ENCODE measurements at places on chromosomes 7 and 10.
A peak's percentile ranks its signal among the peaks of the same experiment; 100 is the strongest.

- DNase-seq = no peak
Observed at GRCh38 chr7:29084832-29085231, 61.5 kb downstream of the CPVL start.

- DNase-seq = peak; percentile 57
Observed at GRCh38 chr10:93352638-93353383, 129.3 kb downstream of the MYOF start.

DNA sequence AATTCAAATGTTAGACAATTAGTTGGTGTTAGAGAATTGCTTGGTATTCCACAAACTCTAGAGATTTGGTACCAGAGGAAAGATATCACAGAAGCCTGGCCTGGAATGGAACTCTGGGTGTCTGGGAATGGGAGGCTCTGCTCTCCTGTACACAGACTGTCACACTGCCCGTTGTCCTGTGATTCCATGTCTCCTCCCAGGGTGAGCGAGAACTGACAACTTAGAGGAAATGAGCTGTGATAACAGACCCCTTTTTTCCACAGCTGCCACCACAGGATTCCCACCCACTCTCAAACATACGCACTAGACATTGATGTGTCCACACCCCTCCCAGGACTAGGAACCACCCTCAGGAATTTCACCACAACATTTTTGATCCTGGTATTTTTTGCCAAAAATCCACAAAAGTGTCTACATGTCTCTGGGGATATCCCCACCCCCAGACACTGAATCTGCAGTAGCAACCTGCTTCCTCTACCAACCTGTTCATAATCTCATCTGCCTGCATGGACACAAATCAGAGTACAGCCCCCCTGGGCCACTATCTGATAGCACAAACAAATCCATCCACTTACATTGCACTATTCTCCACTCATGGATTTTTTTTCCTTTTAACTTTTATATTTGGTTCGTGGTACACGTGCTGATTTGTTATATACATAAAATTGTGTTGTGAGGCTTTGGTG lies 4.7 kb downstream of the ZNF273 start:
- peak; percentile 56 for DNase-seq

- no peak for DNase-seq
Observed at GRCh38 chr10:80277567-80278250, 11.7 kb downstream of the MAT1A start.

GRCh38 chr7:39749177-39749576 lies 125.8 kb downstream of the RALA start:
- DNase-seq = no peak

DNA sequence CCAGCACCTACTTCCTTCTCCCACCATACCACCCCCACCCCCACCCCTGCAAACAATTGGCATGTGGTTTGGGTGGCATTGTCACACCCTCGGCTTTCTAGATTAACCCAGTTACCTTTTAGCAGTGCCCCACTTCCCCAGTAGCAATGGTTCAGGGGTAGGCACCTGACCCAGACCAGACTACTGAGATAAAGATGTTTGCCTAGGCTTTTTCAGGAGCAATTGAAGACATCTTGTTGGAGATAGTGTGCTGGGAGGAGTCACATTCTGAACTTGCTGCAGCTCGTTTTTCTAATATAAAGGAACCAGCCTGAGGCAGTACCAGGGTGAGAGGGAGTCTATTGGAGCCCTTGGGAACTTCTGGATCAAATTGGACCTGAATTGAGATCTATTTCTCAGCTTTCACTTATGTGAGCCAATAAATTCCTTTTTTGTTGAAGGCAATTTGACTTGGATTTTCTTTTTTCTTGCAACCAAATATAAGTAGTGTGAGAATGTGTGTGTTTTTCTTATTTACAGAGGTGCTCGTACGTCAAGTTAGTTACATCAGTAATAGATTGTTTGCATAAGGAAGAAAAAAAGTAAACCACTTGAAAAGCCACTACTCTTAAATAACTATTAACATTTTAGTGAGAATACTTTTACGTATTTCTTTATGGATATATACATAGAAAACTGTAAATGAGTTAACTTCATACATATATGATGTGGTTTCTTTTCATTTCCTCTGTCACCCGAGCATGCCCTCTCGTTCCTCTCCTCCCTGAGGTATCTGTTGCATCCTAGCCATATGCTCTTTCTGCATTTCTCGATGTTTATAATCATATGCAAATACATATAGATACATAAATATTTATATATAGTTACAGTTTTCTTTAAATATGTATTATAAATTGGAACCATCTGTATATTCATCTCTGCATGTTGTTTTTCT lies 38.0 kb downstream of the RAB18 start:
- no peak for DNase-seq

- DNase-seq = no peak
Observed at GRCh38 chr7:18455606-18456005, 39.9 kb upstream of the HDAC9 start.

- no peak for DNase-seq
Observed at GRCh38 chr7:151896486-151896885, 19.6 kb upstream of the PRKAG2 start.

- DNase-seq = no peak
Observed at GRCh38 chr7:71976645-71977044, 435.5 kb downstream of the CALN1 start.

GRCh38 chr7:128322040-128322643 lies 21.6 kb downstream of the RBM28 start:
- no peak for DNase-seq

DNA sequence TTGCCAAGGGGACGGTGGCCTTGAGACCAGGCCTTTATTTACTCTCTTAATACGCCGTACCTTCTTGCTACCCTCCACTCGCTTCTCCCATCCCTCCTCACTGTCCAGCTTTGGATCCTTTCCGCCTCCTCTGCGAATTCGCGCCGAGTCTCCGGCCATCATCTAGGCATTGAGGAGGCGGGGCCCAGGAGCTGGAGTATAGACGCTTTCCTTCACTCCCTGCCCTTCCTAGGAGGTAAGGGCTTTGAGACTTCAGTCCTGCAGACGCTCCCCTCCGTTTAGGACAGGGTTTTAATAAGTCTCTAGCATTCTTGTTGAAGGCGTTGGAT lies 538 bp downstream of the TFAM start:
- no peak for DNase-seq

DNA sequence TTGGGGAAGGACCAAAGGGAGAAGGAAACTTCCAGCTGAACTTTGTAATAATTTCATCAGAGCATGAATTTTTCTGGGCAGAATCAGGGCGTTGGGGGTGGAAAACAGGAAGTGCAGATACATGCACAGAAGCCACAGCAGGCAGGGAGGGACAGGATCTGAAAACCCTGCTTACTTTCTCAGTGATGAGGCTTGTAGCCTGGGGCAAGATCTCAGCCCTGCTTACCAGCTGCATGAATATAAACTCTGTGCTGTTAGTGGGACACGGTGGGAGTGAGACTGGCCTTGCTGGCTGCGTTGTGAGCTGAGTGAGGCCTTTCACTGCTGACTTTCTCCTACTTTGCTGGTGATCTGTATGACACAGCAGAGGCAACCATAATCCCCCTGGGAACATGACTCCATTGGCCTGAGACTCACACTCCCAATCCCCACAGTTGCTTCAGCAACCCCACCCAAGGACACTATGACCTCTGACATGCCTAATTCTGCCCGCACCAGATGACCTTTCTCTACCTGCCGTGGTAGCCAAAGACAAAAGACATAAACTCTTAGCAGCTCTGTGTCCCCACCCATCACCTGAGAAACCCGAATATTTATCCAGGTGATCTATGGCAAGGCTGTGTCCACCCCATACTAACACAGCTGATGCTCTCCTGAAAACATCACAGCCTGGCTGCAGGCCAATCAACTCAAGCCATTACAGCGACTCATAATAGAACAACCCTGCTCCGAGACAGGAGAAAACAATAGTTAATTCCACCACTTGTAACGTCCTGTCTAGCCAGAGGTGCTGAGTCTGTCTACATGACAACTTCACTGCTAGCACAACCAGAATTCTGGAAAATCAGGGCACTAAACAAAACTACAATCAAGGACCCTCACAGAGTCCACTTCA lies 190.7 kb upstream of the CHRM2 start:
- no peak for DNase-seq

Measured in retina (tissue), 1 donor.